B cell (primary cell): ENCODE measurements at places on chromosomes 13 and 19. TPM values are rescaled to one million over a fixed set of nuclear protein-coding genes. Genes with fewer than 3 reads are reported as not detected.

GRCh38 chr13:112182251-112182650, 115.3 kb downstream of the SOX1 start:
- DNase-seq, result no peak

- DNase-seq, result no peak
Measured at GRCh38 chr19:11164879-11165406, 9.4 kb upstream of the SPC24 start.

DNA sequence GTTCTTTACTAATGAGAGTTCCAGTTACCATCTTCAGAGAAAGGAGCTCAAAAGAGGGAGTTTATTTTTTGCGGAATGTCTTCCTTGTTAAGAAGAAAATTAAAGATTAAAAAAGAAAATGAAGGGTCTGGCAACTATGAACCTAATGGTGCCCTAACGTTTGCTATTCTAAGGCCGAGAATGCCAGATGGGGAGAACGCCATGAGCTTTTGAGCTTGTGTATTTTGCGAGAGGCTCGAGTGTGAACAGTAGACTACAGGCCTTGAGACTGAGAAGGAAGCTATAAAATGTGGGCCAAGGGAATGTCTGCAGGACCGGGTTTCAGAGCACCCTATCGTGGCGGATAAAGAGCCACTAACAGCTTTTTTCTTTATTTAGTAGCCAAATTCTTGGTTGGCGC, 6.7 kb downstream of the FGF14 start:
- DNase-seq, result no peak

The ZSCAN4 gene
- polyA plus RNA-seq, result not detected in 2 replicates

The TMC4 gene
- polyA plus RNA-seq, result not detected in 2 replicates

DNA sequence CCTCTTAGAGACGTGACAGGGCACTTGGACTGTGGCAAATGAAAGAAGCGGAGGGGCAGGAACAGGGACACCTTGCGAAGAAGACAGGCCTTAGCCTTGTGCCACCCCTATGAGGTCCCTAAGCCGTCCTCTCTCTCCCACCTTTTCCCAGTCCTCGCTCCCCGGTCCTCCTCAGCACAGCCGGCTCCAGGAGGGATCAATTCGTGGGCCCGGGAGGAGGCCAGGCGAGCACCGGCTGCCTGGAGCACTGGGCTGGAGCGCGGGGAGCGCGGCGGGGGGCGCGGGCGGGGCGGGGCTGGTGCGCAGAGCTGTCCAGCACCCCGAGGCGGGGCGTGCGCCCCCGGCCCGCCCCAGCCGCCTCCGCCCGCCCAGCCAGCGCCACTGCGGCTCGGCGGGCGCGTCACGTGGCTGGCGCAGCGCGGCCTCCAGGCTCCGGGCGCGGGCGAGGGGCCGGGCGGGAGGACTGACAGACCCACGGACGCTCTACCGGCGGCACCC, at the start of gene LRP3:
LRP3 (plus strand) TSS at position 466 of the 498 bp plus-strand sequence. CDS start 456 bp downstream, outside the sequence.
- no peak for DNase-seq

DNA sequence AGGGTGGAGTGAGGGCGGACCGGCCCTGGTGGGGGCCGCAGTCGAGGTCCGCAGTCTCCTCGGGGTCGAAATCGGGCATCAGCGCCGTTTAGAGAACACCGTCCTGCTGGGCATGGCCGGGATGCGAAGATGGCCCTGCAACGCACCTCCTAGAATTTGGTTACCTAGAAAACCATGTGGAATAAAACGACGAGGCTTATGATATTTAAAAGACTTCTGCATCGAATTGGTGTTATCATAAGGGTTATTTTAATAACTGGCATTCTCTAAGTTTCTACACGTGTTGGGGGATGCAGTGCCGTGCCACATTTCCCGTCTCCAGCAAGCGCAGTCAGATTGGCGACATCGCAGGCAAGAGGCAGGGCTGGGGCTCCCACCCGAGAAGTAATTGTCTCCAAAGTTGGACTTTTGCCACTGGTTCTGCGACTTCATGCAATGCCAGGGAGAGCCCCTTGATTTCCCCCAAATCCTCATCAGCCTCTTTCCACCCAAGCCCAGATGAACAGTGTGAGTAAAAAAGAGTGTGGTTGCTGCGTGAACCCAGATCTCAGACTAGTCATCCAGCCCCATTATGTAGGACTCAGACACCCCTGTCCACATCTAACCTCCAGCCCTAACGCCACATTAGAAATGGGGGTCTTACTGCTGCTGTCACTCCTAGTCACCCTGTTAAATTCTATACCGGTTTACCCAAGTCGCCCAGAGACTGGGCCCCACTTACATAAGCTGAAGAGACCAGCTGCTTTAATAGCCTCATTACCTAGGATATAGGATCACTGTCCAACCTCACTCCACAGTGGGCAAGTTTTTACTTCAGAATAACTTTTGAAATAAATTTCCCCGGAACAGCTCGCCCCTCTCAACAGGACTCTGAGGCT, 571 bp upstream of the DHRS12 start:
- no peak for DNase-seq

- DNase-seq, result peak; percentile 27
Measured at GRCh38 chr19:246551-246950, 44.7 kb downstream of the PLPP2 start.

- peak; percentile 93 for DNase-seq
Measured at GRCh38 chr19:11482384-11483050, 1.7 kb upstream of the ELAVL3 start.

The B3GNT3 gene
- polyA plus RNA-seq, result 0.06 TPM in 1 of 2 replicates, not detected in the other

GRCh38 chr13:27257233-27257568, 5.8 kb downstream of the RPL21 start:
- no peak for DNase-seq

DNA sequence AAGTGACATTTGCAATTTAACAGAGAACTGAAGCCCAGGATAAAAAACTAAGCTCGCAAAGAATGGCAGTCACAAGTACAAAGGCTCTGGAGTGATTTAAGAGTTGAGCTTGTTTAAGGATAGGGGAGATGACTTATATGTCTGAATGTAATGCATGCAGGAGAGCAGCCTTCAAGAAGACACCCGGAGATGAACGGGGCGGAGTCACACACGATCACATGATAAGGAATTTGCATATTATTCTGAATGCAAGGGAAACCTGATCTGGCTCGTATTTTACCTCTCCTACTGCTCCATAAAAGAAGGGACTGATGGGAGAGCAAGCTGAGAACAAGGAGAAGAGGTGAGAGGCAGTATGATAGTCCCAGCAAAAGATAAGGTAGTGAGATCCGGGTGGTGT, 12.9 kb downstream of the TBC1D4 start:
- DNase-seq, result no peak

The CYP2A6 gene
- polyA plus RNA-seq, result not detected in 2 replicates

GRCh38 chr19:23395041-23395721, at the start of gene ZNF91:
Gene ZNF91, minus strand, starts transcription at chr19:23395471. Its CDS starts 117 bp downstream, at chr19:23395354.
- DNase-seq, result peak; percentile 93

DNA sequence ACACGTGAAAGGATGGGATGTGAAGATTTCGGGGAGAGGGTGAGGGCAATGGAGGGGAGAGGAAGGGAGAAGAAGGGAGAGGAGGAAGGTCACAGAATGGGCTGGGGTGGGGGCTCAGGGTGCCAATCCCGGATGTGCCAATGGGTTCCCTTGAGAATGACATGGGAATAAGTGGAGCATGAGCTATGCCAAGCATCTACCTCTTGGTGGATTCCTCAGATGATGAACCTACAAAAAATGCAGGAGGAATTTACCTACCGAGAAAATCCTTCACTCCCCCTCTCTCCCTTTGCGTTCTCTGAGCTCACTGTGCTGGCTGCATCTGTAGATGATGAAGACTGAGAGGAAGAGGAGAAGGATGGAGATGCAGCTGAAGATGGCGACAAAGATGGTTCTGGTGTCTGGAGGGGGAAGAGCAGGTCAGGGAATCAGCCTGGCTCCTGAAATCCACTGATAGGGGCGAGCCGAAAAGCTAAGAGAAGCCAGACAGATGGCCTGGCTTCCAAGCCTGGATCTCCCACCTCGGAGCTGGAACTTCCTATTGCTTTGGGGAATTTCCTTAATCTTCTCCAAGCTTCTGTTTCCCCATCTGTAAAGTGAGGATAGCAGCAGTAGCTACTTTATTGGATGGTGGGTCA, 21.6 kb downstream of the VSTM1 start:
- DNase-seq, result no peak

The NAT14 gene
- 15.1 and 23.2 TPM in 2 replicates for polyA plus RNA-seq

GRCh38 chr19:6976197-6976596, 45.0 kb downstream of the MBD3L2B start:
- no peak for DNase-seq

- DNase-seq, result no peak
Measured at GRCh38 chr13:112446347-112446861, 70.2 kb downstream of the SPACA7 start.

The TNFRSF19 gene
- 0.36 and 0.59 TPM in 2 replicates for polyA plus RNA-seq

DNA sequence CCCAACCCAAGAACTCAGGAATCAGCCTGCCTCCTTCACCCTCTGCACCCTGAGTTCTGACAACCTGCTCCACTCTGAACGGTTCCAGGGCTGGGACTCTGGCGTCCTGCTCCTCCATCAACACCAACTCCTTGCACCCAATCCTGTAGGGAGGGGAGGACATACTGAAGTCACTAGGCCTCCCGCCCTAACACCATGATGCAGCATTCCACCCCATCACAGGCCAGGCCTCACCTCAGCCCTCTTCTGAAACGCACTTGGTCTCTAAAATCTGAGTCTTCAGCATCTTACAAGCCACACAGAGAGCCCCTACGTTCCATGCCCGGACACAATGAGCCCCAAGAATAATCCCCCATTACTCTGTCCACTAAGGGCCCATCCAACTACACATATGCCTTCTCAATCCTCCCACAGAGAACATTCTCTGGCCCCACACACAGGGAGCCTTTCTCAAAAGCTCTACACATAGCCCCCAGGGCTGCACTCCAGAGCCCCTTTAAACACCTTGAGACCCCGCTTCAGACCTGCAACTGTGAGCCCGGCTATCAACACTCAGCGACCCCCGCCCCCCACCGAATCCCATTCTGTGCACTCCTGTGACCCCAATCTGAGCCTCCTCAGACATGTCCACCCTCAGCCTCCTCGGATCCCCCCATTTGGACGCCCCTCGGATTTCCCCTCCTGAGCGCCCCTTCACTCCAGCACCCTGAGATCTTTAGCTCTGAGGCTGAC, 567 bp downstream of the ALKBH6 start:
- DNase-seq, result no peak

- DNase-seq, result no peak
Measured at GRCh38 chr13:98274921-98275487, 97.9 kb upstream of the RNF113B start.

DNA sequence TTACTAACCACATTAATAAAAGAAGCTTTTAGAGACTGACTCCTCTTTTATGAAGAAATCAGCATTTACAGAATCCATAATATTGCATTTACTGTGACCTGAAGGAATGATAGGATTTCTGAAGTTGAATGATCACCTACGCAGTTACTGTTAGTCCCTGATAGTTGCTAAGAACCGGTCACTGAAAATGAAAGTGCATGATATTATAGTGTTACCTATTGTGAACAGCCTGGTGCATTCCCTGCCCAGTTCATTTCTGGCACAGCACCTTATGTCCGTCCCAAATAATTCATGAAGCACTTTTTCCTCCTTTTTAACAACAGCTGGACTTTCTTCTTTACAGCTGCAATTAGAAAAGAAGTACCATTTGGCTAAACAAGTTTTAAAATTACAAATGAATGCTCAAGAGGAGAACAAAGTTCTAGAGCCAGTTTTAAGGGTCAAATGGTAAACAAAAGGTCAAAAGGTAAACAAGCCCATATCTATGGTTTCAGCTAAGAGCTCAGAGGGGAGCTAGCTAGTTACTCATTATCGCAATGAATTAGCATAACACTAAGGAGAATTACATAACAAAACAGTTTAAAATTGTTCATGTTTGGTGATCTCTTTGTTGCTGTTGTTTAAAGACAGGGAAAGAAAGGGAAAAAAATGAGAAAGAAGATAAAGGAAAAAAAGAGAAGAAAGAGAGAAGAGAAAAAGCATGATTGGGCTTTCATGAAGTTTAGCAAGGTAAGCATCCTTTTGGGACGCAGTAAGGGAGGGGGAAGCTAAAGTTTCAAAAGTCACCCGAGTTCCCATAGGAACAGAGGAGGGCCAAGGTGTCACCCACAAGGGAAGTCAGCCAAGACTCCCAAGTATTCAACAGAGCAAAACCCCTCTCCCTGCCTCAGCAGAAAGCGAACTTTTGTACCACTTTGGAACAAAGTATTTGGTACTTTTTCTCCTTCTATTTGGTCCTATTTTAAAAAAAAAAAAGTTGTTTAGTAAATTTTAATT, 50.2 kb downstream of the FLT3 start:
- DNase-seq, result peak; percentile 34

The CGB1 gene
- not detected in 2 replicates for polyA plus RNA-seq
